ENCODE measurements at places on chromosomes 3 and 15.

DNA sequence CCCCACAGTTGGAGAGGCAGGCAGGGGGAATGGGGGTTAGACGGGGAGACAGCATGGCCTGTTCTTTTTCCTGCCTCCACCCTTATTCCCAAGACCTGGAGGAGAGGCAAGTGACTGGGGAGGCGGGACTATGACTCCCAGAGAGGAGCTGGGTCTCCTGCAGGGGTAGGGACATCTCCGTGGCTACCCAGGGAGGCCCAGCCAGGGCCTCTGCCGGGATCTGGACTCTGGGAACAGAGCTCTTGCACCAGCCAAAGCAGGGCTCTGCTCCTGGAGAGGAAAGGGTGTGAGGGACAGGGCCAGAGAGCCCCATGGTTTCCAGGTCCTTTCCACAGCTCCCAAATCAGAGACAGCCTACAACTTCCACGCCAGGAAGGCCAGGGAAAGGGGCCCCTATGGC, 22.8 kb downstream of the CFAP100 start:
- no peak for DNase-seq

- no peak for DNase-seq
Measured at GRCh38 chr3:156035158-156035557, 85.2 kb upstream of the KCNAB1 start.

GRCh38 chr15:90421527-90421926, 33.5 kb downstream of the IQGAP1 start:
- DNase-seq, result no peak

DNA sequence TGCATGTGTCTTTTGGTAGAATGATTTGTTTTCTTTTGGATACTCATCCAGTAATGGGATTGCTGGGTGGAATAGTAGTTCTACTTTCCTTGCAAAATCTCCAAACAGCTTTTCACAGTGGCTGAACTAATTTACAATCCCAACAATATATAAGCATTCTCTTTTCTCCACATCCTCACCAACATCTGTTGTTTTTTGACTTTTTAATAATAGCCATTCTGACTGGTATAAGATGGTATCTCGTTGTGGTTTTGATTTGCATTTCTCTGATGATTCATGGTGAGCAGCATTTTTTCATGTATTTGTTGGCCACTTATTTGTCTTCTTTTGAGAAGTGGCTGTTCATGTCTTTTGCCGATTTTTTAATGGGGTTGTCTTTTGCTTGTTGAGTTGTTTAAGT, 55.8 kb downstream of the ST8SIA2 start:
- no peak for DNase-seq

- peak; percentile 69 for DNase-seq
Measured at GRCh38 chr3:133895208-133896001, at the start of gene RAB6B. Gene RAB6B, minus strand, starts transcription at chr3:133895882. Its CDS starts 416 bp downstream, at chr3:133895466.

GRCh38 chr3:55894605-55895004, 407.5 kb upstream of the WNT5A start:
- DNase-seq, result no peak

DNA sequence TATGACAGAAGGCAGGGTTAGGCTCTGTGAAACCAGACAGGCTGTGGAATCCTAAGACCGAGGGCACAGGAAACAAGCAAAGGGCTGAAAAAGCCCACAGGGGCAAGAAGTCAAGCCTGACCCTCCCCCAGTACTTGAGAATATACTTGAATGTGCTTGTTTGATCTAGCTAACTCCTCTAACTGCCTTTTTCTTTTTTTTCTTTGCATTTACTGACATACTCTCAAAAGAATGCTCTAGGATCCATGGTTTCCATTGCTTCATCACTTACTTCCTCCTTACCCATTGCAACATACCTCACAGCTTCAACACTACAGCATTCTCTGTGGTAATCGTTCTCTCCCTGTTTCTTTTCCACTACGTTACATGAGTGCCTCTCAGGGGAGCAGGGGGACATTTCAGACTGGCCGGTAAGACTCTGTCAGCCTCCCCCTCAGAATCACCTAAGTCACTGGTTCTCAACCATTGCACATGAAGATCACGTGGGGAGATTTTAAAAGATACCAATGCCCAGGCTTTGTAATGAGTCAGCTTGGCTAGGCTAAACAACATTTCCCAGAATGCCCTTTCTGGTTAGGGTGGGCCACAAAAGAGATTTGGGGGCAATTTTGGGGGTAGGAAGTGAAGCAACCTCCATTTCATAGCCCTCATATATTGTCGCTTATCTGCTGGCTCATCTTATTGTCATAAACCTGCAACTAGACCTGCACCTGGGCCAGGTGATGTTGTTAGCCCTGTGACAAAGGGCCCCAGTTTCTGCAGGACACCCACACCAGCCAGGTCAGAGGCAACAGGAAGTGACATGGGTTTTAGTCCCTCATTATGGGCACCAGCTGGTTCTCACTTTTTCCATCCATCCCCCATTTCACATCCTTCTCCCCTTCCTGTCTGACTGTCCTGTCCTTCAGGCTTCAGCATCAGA, 24.6 kb upstream of the RSL24D1 start:
- DNase-seq, result no peak

GRCh38 chr3:109125902-109126301, 8.0 kb upstream of the MORC1 start:
- DNase-seq, result no peak

DNA sequence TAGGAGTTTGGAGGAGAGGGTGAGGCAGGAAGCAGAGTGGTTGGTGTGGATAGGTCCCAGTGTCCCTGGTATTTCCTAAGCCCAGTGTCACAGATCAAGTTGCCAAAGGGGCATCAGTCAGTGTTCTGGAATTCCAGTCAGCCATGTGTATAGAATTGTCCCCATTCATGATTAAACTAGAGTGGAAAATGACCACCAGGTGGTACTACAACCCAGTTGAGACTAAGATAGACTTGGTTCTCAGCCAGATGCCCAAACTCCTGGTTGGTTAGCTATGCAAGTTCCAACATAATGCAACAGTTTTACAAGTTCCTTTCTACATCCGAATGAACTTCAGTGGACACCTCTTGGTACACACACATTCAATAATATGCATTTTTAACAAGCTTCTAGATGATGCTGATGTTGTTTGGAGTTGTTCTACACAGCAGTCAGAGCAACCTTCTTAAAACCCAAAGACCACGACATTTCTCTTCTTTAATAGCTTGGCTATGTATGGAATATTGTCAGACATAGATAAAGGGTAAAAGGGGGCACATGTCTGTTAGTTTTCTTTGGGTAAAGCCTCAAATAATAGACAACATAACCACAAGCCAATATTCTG, 8.4 kb upstream of the ATR start:
- DNase-seq, result peak; percentile 61

DNA sequence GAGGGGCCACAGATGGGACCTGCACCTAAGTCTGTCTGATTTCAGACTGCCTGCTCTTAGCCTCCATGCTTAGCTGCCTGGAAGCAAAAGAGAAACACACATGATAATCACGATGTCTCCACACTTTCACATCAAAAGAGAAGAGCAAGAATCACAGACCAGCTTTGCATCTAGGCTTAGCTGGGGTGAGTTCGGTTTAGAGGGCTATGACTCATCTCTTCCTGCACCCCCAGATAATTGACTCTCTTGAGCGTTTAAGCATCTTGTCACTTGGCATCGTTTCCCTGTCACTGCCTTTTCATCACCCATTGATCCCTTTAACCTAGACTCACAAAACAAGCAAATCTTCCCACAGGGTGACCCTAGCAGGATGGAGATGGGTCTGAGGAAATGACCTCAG, 124.0 kb downstream of the NTRK3 start:
- no peak for DNase-seq

- no peak for DNase-seq
Measured at GRCh38 chr3:100129941-100130340, 15.6 kb upstream of the FILIP1L start.

GRCh38 chr3:195873971-195874370, 34.4 kb downstream of the TNK2 start:
- DNase-seq, result no peak

DNA sequence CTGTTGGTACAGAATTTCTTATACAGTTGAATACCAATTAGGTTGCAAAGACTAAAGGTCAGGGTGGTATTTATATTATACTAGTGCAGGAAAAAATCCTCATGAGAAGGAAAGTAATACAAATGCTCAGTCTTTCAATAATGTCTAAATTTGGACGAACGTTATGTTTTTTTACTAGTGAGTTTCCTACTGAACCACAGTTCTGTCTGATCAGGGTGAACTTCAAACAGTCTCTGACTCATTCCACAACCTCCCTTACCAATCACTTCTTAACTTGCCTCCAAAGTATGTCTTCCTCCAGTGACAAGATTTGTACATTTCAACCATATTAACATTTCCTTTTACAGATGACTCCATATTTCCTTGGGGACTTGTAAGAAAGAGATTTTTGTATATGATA, 3.4 kb downstream of the TMEM212 start:
- DNase-seq, result no peak

GRCh38 chr15:98543237-98543636, 105.1 kb upstream of the IGF1R start:
- DNase-seq, result no peak

DNA sequence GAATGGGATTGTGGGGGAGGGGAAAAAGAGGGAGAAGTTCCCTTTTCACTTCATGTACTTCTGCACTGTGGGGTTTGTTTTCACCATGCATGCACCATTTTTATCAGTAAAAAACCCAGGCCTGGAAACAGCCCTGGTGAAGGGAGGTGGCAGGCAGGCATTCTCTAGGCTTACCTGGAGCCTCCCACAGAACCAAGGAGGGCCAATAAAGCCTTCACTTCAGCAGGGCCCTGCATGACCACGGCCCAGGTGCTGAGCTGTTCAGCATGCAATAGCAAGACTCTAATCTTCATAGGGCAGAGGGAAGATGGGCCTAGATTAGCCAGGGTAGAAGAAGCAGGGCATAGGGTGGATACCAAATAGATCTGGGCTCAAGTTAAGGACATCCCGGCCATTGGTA, 49.6 kb downstream of the SCN5A start:
- no peak for DNase-seq

GRCh38 chr3:46105306-46105919, 78.1 kb upstream of the XCR1 start:
- no peak for DNase-seq

GRCh38 chr3:195911041-195911945, 2.9 kb upstream of the TNK2 start:
- DNase-seq, result no peak

DNA sequence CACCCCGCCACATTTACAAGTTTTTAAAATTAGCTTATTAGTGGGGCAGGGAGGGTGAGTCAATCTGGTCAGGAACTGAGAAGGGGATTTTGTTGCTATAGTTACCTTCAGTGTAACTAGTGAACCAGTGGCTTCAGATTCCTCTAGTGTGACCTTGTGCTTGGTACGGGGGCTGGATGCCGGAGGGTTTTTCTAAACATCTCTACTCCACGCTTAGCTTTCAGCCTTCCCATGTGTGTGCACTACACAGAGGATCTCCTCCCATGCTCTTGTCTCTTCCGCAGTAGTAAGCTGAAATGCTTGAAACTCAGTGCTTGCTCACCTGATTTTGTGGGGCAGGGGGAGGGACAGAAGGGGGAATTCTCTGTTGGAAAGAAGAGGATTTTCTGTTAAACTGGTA, 67.9 kb upstream of the AKAP13 start:
- no peak for DNase-seq

GRCh38 chr15:100106732-100107131, 235.0 kb downstream of the ADAMTS17 start:
- DNase-seq, result no peak

- DNase-seq, result no peak
Measured at GRCh38 chr3:41674449-41674848, 287.5 kb downstream of the ULK4 start.

- DNase-seq, result no peak
Measured at GRCh38 chr3:194306771-194307640, 44.1 kb downstream of the CPN2 start.

DNA sequence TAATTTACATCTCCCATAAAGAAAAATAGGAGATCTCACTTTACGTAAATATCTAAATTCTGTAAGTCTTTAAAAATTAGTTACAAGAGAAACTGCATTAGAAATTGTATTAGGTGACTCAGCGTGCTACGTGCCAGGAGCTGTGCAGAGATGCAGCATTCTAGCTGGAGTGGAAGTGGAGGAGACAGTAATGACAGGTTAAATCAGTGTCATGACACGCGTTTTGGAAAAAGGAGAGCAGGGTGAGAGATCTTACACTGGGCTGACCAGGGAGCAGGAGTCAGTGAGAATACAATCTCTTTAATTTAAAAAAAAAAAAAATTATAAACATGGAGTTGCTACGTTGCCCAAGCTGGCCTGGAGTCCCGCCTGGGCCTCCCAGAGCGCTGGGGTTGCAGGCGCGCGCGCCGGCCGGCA, 635 bp downstream of the TUBGCP5 start:
- no peak for DNase-seq

DNA sequence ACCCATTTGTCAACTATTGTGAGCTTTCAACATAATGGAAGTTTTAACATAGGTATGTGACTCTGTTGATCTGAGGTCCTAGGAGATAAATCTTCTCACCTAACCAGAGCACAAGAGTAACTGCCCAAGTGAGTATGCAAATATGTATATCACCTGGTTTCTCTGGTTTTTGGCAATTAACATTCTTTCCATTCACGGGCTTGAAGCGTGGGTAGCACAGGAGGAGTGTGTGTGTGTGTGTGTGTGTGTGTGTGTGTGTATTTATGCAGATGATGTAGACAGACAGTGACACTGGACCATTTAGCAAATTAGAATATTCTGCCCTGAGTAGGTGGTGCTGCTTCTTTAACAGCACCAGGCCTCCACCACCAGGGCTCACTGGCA, 15.0 kb downstream of the EPHB1 start:
- no peak for DNase-seq

- no peak for DNase-seq
Measured at GRCh38 chr3:13537244-13537908, 11.5 kb upstream of the FBLN2 start.

DNA sequence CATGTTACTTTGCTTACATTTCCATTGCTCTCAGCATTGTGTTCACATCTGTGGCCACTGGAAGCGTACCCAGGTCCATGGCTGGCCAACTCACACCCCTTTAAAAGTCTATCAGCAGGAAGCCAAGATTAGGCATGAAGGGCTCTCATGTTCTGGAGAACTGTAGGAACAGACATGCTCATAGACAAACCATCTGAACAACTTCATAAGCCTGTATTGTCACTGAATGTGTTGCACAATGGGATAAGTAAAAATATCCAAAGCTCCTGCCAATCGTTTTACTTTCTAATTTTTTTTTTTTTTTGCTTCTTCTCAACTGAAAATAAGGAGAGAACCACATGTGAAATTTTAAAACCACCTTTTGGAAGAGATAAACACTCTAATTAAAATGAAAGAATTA, 6.4 kb downstream of the RPLP1 start:
- DNase-seq, result no peak

DNA sequence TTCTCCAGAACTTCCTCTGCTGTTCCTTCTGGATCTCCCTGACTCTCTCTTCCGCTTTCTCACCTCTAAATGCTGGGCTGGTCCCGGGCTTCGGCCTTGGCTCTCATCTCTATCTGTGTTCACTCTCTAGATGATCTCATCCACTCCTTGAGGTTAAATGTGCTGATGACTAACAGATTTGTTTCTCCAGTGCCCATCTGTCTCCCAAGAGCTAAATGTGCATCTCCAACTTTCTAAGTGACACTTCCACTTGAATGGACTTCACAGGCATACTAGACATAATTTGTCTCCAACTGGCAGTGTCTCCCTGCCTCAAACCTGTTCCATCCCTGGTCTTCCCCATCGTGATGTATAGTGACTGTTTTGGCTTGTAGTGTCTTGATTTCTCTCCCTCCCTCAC, 95.3 kb downstream of the ITPR1 start:
- no peak for DNase-seq

- DNase-seq, result no peak
Measured at GRCh38 chr15:60797444-60798040, 318.6 kb upstream of the ICE2 start.

- no peak for DNase-seq
Measured at GRCh38 chr3:1117843-1118473, 25.1 kb downstream of the CNTN6 start.

Measured in hematopoietic multipotent progenitor cell treated with erythropoietin and hydrocortisone succinate and interleukin-3 and kit ligand, for 17 days (in vitro differentiated cells).